ENCODE measurements at places on chromosomes 2 and 18. TPM values are rescaled to one million over a fixed set of nuclear protein-coding genes. Genes with fewer than 3 reads are reported as not detected.

- H3K27ac ChIP-seq, result no peak overlapping the region
- DNase-seq, result no peak
- H3K27me3 ChIP-seq, result no peaks in the 10 kb centered on the region
- no peak overlapping the region for H3K4me3 ChIP-seq
- no peaks in the 10 kb centered on the region for H3K4me1 ChIP-seq
Measured at GRCh38 chr2:1787755-1788477, 43.6 kb upstream of the PXDN start.

GRCh38 chr18:76391038-76391437, 104.0 kb downstream of the ZNF516 start:
- no peak overlapping the region for H3K27ac ChIP-seq
- peaks cover 29% of the 10 kb centered on the region for H3K36me3 ChIP-seq
- H3K4me1 ChIP-seq, result peaks cover 35% of the 10 kb centered on the region
- no peak overlapping the region for H3K4me3 ChIP-seq
- DNase-seq, result no peak
- peaks cover 4% of the 10 kb centered on the region for H3K27me3 ChIP-seq

GRCh38 chr2:120656273-120656950, 79.3 kb upstream of the GLI2 start:
- H3K36me3 ChIP-seq, result no peaks in the 10 kb centered on the region
- peaks cover 3% of the 10 kb centered on the region for H3K4me1 ChIP-seq
- DNase-seq, result no peak
- H3K27ac ChIP-seq, result peak overlapping the region; percentile 13

NHEJ1 gene
- 26.8 TPM for total RNA-seq

All from neural crest cell (in vitro differentiated cells).